Liver (tissue), 10 donors: ENCODE measurements at places on chromosomes 5 and 9. TPM values are rescaled to one million over a fixed set of nuclear protein-coding genes. Genes with fewer than 3 reads are reported as not detected.

- DNase-seq, result no peak
Measured at GRCh38 chr9:97990259-97990658, 7.1 kb downstream of the ANP32B start.

DNA sequence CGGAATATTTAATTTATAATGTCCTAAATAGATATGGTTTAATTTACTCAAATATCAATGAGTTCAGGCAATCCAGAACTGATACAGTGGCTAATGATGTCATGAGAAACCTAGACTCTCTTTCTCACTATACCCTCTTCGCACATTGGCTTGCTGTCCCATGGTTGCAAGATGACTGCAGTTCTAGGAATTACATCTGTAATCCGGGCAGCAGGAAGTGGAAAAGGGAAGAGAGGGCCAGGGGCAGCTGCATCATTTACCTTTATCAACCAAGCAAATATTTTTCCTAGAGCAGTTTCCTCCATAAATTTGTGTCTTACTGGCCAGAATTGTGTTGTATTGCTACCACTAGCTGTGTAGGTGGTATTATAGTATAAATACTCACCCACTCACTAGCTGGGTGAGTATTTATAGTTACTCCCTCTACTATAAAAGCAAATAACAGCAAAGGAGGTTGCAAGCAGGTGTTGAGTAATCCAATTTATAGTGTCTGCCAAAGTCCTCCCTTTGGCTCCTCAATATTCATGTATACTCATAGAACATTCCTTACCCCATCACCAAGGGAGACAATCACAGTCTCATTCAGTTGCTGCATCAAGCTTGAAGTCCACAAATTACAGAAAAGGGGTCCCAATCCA, 168.8 kb downstream of the DROSHA start:
- no peak for DNase-seq

- no peak for DNase-seq
Measured at GRCh38 chr9:37141015-37141414, 20.6 kb downstream of the ZCCHC7 start.

DNA sequence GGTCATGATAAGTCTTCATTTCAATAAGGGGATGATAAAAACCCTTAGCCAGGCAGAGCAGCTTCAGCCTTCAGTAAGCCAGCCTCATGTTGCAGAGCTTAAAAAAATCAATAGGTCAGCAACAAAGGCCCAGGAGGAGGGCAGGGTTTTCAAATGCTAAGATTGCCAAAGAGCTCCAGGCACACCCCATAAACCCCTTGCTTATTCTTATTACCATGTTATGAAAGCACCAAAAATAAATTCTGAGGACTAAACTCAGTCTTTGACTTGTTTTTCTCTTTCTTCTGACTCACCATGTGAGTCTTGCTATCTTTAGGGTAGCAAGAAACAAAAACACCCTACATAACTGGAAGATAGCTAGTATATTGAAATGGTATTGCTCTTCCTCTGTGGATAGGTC, 317.1 kb downstream of the KCTD16 start:
- DNase-seq, result no peak

GRCh38 chr9:128412120-128412790, 8.4 kb upstream of the CERCAM start:
- peak; percentile 58 for DNase-seq

DNA sequence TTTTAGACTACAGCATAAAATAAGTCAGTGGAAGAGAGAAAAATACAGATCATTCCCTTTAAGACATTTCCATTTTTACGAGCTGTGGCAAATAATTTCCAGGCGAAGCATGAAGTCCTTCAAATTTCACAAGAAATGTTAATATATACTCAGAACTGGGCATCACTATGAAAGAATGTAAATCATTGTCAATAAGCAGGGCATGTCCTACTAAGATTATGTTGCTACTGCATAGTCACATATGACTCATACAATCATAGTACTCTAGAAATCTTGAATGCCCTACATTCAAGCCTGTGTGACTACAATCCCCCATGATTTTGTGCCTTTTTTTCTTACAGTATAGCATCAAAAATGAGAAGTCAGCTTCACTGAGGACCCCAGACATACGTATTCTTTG, 485.2 kb upstream of the FTMT start:
- DNase-seq, result no peak

DNA sequence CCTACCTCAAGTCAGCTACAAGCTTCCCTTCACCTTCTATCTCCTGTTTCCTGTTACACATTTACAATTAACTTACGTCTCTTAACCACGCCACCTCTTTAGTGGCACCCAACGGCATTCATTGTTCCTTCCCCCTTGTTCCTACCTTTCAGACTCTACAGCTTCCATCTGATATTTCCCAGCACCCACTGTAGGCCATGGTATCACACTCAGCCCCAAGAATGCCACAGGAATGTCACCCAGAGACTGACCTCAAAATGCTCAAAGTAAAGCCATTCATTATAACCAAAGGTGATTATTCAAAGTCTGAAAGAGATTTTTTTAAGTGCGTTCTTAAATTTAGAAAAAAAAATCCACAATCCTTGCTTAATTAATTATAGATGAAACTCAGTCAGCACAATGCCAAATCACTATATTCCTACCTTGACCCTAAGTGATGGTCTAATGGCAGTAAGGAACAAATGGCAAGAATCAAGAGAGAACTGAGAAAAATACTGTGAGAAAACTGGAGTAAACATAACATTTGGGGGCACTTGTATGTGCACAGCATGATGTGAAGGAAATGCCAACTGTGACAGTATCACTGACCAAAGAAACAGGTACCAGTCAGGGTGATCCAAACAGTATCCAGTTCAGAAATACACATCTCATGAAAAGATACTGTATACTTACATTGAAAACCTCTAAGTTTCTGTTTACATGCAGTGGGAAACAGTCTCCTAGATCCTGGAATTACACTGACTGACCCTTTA, 52.1 kb downstream of the CTNND2 start:
- DNase-seq, result no peak

DNA sequence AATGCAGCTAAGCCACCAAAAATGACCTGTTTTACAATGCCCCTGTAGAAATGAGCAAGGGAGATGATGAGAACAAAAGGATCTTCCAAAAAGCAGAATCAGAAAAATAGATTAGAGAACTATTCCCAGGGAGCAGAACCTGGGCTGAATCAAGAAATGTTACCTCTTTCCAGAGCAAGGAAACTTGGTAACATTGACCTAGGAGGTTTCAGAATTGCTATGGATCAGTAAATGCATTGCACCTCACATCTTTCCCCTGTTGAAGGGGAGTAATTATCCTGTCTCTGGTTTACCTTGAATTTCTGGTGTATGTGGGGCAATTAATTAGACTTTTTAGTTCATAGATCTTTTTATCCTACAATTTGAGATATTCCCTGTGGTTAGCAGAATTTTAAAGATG, 151.2 kb upstream of the RAI14 start:
- DNase-seq, result no peak

DNA sequence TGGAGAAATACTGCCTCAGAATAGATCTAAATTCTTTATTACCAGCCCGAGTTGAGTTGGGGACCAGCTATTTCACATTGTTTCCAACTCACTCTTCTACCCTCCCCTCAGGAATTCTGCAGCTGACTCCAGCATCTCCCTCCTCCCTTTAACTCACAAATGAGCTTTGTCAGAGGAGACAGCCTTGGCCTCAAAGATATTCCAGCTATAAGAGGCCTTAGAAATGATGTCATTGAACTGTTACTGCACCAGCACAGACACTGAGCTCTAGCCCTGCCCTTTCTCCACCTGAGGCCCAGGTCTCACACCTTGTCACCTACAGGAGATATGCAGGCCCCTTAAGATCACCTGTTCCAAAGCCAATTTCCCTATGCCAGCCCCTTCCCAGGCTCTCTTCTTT, 78.4 kb upstream of the ATP10B start:
- DNase-seq, result no peak

GRCh38 chr5:174386306-174386705, 338.1 kb upstream of the MSX2 start:
- DNase-seq, result no peak

DNA sequence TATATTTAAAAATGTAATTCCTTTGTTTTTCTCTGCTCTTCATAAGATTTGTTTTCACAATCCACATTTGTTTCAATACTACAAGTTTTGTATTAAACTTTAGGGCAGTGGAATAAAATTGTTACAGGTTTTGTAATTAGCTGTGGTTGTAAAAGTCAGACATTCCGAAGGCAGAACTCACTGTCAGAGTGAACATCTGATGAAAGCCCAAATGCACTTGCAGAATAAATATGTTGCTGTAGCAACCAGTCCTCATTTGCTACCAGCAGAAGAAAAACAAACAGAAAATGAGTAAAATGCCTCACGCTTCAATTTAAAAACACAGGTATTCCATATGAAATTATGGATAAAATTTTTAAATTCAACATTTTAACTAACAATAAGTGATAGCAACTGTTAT, 740.1 kb upstream of the FAM174A start:
- DNase-seq, result no peak

Gene FAM221B
- not detected for total RNA-seq

Gene IL17B
- not detected for total RNA-seq

Gene CMYA5
- 2.9 TPM for total RNA-seq

Gene SPINK13
- not detected for total RNA-seq
